ENCODE measurements at places on chromosomes 11 and 22. TPM values are rescaled to one million over a fixed set of nuclear protein-coding genes. Genes with fewer than 3 reads are reported as not detected.
A peak's percentile ranks its signal among the peaks of the same experiment; 100 is the strongest.

The PKP3 gene
- total RNA-seq, result 0.30 TPM

The VSTM5 gene
- not detected for total RNA-seq

The FAM227A gene
- not detected for total RNA-seq

The PRCP gene
- total RNA-seq, result 19.7 TPM

The NEAT1 gene
- total RNA-seq, result 890 TPM

The CHEK2 gene
- 8.9 TPM for total RNA-seq

The RNF121 gene
- 23.6 TPM for total RNA-seq

The SPTBN2 gene
- 0.52 TPM for total RNA-seq

The OR8H2 gene
- total RNA-seq, result not detected

- no peak for DNase-seq
- H3K36me3 ChIP-seq, result no peaks in the 10 kb centered on the region
- H3K27ac ChIP-seq, result no peak overlapping the region
- H3K4me1 ChIP-seq, result no peaks in the 10 kb centered on the region
- H3K4me3 ChIP-seq, result no peak overlapping the region
Observed at GRCh38 chr11:103794262-103794661, 242.2 kb upstream of the DDI1 start.

GRCh38 chr11:1889224-1889930 lies 2.3 kb downstream of the PRR33 start:
- peaks cover 37% of the 10 kb centered on the region for H3K4me1 ChIP-seq
- DNase-seq, result peak; percentile 93
- peak overlapping the region; percentile 68 for H3K27ac ChIP-seq
- no peaks in the 10 kb centered on the region for H3K27me3 ChIP-seq
- peaks cover 32% of the 10 kb centered on the region for H3K36me3 ChIP-seq
- H3K4me3 ChIP-seq, result no peak overlapping the region

DNA sequence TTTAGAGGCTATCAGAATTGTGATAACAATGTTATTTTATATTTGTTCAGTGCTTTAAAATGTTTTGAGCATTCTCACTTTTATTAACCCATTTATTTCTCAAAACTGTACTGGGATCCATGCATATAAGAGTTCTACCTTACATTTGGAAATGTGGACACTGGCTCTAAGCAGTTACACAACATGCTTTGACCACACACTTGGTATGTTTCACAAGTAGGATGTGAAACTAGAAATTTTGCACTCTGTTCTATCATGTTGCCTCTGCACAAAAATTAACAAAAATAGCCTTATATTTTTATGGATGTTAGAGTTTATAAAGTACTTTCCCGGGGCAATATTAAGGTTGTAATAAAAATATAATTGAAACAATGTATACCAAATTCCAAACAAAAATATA lies 126.9 kb upstream of the CHORDC1 start:
- no peaks in the 10 kb centered on the region for H3K27me3 ChIP-seq
- no peaks in the 10 kb centered on the region for H3K4me1 ChIP-seq
- no peak overlapping the region for H3K27ac ChIP-seq
- H3K36me3 ChIP-seq, result no peaks in the 10 kb centered on the region
- DNase-seq, result no peak

GRCh38 chr22:41768430-41768829 lies 32.0 kb upstream of the CCDC134 start:
- no peak overlapping the region for H3K27ac ChIP-seq
- no peaks in the 10 kb centered on the region for H3K4me1 ChIP-seq

GRCh38 chr11:82936261-82936660 lies 34.7 kb downstream of the DDIAS start:
- no peak for DNase-seq
- no peak overlapping the region for H3K27ac ChIP-seq
- no peaks in the 10 kb centered on the region for H3K36me3 ChIP-seq
- H3K4me1 ChIP-seq, result no peaks in the 10 kb centered on the region
- no peaks in the 10 kb centered on the region for H3K27me3 ChIP-seq

DNA sequence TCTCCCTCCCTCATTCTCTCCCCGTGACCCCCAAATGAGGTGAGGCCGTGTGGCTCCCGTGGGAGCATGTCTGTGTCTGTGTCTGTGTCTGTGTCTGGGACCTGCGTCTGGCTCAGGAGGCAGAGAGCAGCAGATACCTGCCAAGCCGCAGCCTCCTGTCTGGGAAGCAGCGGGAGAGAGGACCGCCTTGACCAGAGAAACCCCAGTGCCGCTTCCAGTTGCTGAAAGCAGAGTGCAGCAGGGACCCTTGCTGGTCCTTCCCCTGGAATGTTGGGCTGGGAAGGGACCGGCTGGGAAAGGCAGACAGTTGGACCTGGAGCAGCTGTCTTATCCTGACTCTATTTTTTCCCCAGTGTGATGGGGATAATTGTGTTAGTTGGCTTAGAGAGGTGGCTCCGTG lies 525 bp downstream of the CSDC2 start:
- DNase-seq, result no peak
- no peaks in the 10 kb centered on the region for H3K36me3 ChIP-seq
- H3K27me3 ChIP-seq, result no peaks in the 10 kb centered on the region
- H3K27ac ChIP-seq, result no peak overlapping the region
- H3K4me1 ChIP-seq, result no peaks in the 10 kb centered on the region
- H3K4me3 ChIP-seq, result no peak overlapping the region

DNA sequence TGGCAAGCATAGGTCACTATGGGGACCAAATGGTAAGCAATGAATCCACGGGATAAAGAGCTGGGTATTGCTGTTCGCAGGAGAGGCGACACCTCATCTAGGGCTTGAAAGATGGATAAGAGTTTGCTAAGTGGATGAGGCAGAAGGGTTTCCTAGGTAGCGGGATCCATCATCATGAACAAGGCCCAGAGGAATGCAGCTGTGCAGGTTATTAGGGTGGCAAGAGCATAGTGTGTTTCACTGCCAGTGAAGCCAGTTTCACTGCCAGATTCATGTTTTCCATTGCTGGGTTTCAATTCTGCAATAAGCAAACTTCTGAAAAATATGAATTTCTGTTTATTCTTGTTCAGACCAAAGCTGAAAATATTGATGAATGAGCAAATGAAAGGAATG lies 27.2 kb downstream of the WEE1 start:
- H3K27me3 ChIP-seq, result no peaks in the 10 kb centered on the region
- no peak overlapping the region for H3K27ac ChIP-seq
- H3K36me3 ChIP-seq, result no peaks in the 10 kb centered on the region
- DNase-seq, result no peak

GRCh38 chr11:69656536-69657455 lies 15.8 kb downstream of the CCND1 start:
- H3K4me3 ChIP-seq, result no peak overlapping the region
- H3K4me1 ChIP-seq, result no peaks in the 10 kb centered on the region
- H3K27me3 ChIP-seq, result no peaks in the 10 kb centered on the region
- no peaks in the 10 kb centered on the region for H3K36me3 ChIP-seq
- no peak overlapping the region for H3K27ac ChIP-seq
- no peak for DNase-seq

DNA sequence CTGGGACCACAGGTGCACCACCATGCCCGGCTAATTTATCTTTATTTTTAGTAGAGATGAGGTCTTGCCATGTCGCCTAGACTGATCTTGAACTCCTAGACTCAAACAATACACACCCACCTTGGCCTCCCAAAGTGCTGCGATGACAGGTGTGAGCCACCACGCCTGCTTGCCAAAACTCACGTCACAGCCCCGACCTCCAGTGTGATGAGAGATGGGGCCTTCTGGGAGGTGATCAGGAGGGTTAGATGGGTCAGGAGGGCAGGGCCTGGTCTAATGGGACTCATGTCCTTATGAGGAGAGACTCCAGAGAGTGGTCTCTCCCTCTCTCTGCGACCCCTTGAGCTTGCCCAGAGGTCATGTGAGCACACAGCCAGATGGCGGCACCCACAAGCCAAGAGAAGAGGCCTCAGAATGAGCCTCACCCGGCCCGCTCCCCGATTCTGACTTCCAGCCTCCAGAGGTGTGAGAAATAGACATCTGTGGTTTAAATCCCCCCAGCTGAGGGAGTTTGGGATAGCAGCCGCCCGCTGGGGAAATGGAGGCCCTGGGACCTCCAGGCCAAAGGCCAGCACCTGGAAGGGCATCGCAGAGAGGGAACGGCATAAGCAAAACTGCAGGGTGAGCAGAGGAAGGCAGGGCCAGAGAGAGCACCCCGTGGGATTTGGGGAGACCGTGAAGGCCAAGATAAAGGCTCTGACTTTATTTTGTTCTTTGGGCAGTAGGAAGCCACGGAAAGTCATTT lies 24.1 kb upstream of the GAL start:
- no peak for DNase-seq
- H3K4me1 ChIP-seq, result no peaks in the 10 kb centered on the region
- H3K36me3 ChIP-seq, result no peaks in the 10 kb centered on the region
- H3K4me3 ChIP-seq, result no peak overlapping the region
- no peak overlapping the region for H3K27ac ChIP-seq

DNA sequence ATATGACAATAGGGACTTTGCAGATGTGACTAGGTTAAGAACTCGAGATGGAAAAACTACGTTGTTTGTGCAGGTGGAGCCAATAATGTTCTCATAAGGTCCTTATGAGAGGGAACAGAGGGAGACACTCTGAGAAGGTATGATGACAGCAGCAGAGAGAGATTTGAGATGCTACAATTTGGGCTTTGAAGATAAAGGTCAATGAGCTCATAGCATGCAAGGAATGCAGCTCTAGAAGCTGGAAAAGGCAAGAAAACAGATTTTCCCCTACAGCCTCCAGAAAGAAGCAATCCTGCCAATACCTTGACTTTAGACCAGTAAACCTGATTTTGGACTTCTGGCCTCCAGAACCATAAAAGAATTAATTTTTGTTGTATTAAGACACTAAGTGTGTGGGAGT lies 21.1 kb downstream of the FAM76B start:
- H3K27me3 ChIP-seq, result no peaks in the 10 kb centered on the region
- DNase-seq, result no peak
- H3K4me3 ChIP-seq, result no peak overlapping the region
- H3K27ac ChIP-seq, result no peak overlapping the region

- DNase-seq, result no peak
- H3K36me3 ChIP-seq, result no peaks in the 10 kb centered on the region
- no peak overlapping the region for H3K27ac ChIP-seq
Observed at GRCh38 chr11:125412509-125412908, 83.6 kb downstream of the FEZ1 start.

DNA sequence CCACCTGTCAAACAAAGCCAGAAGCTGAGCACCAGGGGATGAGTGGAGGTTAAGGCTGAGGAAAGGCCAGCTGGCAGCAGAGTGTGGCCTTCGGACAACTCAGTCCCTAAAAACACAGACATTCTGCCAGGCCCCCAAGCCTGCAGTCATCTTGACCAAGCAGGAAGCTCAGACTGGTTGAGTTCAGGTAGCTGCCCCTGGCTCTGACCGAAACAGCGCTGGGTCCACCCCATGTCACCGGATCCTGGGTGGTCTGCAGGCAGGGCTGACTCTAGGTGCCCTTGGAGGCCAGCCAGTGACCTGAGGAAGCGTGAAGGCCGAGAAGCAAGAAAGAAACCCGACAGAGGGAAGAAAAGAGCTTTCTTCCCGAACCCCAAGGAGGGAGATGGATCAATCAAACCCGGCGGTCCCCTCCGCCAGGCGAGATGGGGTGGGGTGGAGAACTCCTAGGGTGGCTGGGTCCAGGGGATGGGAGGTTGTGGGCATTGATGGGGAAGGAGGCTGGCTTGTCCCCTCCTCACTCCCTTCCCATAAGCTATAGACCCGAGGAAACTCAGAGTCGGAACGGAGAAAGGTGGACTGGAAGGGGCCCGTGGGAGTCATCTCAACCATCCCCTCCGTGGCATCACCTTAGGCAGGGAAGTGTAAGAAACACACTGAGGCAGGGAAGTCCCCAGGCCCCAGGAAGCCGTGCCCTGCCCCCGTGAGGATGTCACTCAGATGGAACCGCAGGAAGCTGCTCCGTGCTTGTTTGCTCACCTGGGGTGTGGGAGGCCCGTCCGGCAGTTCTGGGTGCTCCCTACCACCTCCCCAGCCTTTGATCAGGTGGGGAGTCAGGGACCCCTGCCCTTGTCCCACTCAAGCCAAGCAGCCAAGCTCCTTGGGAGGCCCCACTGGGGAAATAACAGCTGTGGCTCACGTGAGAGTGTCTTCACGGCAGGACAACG lies 11.7 kb downstream of the CXCR5 start:
- no peaks in the 10 kb centered on the region for H3K27me3 ChIP-seq
- peak overlapping the region; percentile 57 for H3K4me3 ChIP-seq
- peaks cover 23% of the 10 kb centered on the region for H3K36me3 ChIP-seq

GRCh38 chr11:41005986-41006385 lies 453.5 kb downstream of the LRRC4C start:
- DNase-seq, result no peak
- H3K27ac ChIP-seq, result no peak overlapping the region
- H3K4me1 ChIP-seq, result no peaks in the 10 kb centered on the region
- H3K4me3 ChIP-seq, result no peak overlapping the region
- H3K27me3 ChIP-seq, result no peaks in the 10 kb centered on the region

GRCh38 chr11:18710545-18710944 lies 12.0 kb downstream of the TMEM86A start:
- no peak for DNase-seq
- peaks cover 14% of the 10 kb centered on the region for H3K4me1 ChIP-seq
- no peak overlapping the region for H3K27ac ChIP-seq
- H3K27me3 ChIP-seq, result no peaks in the 10 kb centered on the region

- H3K4me1 ChIP-seq, result peaks cover 10% of the 10 kb centered on the region
- H3K36me3 ChIP-seq, result no peaks in the 10 kb centered on the region
- DNase-seq, result no peak
Observed at GRCh38 chr11:69442807-69443137, 38.7 kb upstream of the LINC01488 start.

- no peak overlapping the region for H3K27ac ChIP-seq
- H3K4me3 ChIP-seq, result no peak overlapping the region
- H3K36me3 ChIP-seq, result no peaks in the 10 kb centered on the region
- no peak for DNase-seq
Observed at GRCh38 chr11:131978351-131978750, 607.9 kb downstream of the NTM start.

DNA sequence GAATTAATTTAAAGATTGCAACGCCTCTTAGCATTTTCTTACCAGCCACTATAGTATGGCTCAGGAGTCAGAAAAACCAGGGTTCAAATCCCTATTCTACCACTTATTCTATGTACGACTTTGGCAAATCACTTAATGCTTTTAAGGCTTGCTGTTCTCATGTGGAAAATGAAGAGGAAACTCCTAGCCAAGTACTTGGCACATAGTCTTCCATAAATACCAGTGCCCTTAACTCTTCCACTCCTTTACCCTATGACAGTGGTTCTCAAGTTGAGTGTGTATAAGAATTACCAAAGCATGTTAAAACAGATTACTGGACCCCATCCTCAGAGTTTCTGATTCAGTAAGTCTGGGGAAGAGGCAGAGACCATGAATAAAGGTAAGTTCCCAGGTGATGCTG lies 107.6 kb downstream of the RBFOX2 start:
- H3K27ac ChIP-seq, result no peak overlapping the region
- H3K4me3 ChIP-seq, result no peak overlapping the region
- DNase-seq, result no peak

GRCh38 chr11:30423279-30423648 lies 100.4 kb downstream of the ARL14EP start:
- H3K27me3 ChIP-seq, result no peaks in the 10 kb centered on the region
- DNase-seq, result no peak
- no peak overlapping the region for H3K27ac ChIP-seq
- no peaks in the 10 kb centered on the region for H3K36me3 ChIP-seq
- no peaks in the 10 kb centered on the region for H3K4me1 ChIP-seq

- H3K4me3 ChIP-seq, result no peak overlapping the region
- DNase-seq, result no peak
- no peaks in the 10 kb centered on the region for H3K4me1 ChIP-seq
- H3K27me3 ChIP-seq, result peaks cover 2% of the 10 kb centered on the region
Observed at GRCh38 chr11:105177658-105178057, 38.1 kb upstream of the CARD18 start.

GRCh38 chr11:100939571-100939970 lies 190.0 kb downstream of the PGR start:
- H3K36me3 ChIP-seq, result no peaks in the 10 kb centered on the region
- no peak overlapping the region for H3K4me3 ChIP-seq
- H3K4me1 ChIP-seq, result no peaks in the 10 kb centered on the region
- no peaks in the 10 kb centered on the region for H3K27me3 ChIP-seq

GRCh38 chr11:92284558-92284957 lies 59.9 kb downstream of the FAT3 start:
- H3K4me3 ChIP-seq, result no peak overlapping the region
- DNase-seq, result no peak
- no peaks in the 10 kb centered on the region for H3K4me1 ChIP-seq
- H3K27me3 ChIP-seq, result no peaks in the 10 kb centered on the region
- no peaks in the 10 kb centered on the region for H3K36me3 ChIP-seq
